SHP77 (cell line): ENCODE measurements at places on chromosomes 12 and 14.

DNA sequence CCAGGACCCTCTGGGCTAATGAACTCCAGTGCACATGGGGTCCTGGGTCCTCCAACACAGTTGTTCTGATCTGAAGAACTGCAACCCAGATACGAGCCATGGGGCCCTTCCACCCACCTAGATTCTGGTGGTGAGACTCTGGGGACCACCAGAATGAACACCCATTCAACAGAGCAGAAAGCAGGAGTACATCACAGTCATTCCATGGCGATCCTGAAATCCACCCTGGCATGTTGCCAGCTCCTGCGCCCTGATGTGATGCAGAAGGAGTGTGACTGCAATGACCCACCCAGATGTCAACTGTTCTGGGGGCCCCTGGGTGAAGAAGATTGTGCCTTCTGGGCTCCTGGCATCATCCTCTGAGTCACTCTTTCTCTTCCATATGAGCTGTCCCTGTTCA is 211.6 kb downstream of the KIF26A start:
- DNase-seq, result no peak

DNA sequence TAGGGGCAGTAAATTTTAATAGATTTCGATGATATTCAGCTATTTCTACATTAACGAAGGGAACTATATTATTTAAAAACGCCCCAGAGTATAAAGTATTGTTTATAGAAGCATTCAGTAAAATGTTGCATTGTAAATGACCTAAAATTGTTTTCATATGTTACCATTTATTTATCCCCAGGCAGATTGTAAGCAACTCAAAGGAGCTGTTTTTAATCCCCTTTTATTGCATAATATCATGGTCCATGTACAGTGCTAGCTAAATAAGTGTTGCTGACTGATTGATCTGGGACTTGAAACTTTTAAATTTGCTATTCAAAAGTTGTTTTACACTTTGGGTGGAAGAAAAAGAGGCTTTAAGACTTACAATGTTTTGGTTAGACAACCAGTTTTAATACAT is 199.0 kb upstream of the SLC38A2 start:
- DNase-seq, result no peak

- DNase-seq, result no peak
Observed at GRCh38 chr14:20802341-20803084, at the start of gene RNASE1. TSS of gene RNASE1 (minus strand) at chr14:20802844. CDS start at chr14:20802068, 776 bp downstream.

DNA sequence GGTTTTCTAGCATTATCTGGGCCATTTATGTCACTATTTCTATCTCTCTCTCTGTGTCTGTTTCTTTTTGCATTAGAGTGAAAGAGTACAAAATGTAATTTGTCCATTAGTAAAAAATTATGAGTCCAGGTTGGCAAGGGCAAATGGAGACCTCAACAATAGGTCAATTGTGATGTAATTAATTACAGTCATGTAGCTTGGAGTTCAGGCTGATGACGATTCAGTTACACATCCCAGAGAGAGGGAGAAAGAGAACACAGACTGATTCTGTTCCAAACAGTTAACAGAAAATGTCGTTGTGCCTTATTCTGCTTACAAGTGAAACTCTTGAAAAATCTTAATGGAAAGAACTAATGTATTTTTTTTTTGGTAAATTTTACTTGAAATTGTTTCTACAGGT is 83.3 kb downstream of the ATXN7L3B start:
- no peak for DNase-seq

DNA sequence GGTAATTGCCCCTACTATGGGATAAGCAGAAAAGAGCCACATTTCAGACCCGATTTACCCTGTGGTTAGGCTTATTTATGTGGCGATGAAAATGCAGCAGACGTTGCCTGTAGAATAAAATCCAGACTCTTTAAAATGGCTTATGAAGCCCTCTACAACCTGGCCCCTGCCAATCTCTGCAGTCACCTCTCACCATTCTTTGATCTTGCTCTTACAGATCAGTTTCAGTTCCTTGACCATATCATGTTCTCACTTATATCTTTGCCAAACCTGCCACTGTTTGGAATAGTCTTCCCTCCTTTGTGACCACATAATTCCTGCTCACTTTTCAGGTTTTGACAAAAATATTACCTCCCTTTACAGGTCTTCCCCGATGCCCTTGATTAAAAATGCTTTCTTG is 264.3 kb upstream of the GARIN6 start:
- DNase-seq, result no peak

DNA sequence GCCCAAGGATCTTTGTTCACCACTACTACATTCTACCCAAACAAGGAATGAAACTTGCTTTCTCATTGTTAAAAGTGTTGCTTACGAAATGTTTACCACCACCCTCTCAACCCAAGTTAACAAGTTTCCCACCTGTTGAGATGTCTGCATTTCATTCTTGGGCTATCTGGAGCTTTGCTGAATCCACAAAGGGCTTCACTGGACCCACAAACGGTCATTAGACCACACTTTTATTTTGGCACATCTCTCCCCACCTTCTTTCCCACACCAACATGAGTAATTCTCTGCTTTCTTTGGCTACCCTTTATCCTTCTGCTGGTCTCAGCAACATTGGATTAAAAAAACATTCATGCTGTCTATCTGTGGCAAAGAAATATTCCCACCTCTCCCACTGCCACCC is 78.0 kb downstream of the TMEM260 start:
- no peak for DNase-seq

DNA sequence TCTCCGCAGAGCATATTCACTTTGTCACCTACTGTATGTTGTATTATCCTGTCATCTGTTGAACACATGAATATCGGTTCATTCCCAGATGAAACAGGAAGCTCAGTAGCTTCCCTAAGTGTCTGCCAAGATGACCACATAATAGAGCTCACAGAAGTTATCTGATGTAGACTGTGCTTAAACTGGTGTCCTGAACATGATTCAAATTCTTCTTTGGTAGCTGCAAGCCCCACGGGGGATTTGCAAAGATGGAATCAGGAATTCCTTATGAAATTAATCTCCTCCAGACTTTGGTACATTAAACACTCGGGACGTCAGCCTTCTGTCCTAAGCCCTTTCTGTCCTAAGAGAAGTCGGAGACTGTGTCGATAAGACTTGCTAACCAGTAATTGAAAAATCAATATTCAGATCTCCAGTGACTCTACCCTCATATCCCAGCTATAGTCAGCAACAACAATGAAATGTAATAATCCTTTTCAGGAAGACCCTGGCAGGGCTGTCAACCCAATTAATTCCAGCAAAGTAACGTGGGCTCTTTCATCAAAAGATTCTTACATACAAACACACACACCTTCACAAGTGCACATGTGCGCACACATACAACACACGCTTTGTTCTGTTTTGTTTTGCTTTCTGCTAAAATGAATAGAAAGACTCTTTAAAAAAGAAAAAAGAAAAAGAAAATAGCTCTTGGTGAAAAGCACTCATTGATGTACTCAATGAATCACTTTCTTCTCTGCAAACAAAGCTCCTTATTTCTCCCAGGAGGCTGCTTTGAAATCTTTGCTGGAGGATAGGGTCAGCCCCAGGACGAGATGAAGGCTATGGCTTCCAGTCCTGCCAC is 127.2 kb downstream of the RIMBP2 start:
- DNase-seq, result no peak

DNA sequence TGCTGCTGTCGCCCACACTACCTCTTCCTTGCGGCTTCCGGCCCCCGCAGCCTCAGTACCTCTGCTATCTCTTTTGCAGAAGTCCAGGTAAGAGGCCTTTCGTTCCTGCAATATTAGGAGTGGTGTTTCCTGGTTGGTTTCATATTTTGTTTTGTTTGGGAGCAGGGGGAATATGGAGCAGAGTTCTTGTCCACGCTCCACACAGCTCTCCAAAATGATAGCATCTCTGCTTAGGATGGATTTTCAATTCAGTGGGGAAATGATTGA is 768 bp downstream of the OXA1L start:
- no peak for DNase-seq

GRCh38 chr14:70708717-70709570 is 67.2 kb downstream of the TTC9 start:
- DNase-seq, result no peak

- DNase-seq, result no peak
Observed at GRCh38 chr12:112217647-112218046, 92.3 kb downstream of the TRAFD1 start.

DNA sequence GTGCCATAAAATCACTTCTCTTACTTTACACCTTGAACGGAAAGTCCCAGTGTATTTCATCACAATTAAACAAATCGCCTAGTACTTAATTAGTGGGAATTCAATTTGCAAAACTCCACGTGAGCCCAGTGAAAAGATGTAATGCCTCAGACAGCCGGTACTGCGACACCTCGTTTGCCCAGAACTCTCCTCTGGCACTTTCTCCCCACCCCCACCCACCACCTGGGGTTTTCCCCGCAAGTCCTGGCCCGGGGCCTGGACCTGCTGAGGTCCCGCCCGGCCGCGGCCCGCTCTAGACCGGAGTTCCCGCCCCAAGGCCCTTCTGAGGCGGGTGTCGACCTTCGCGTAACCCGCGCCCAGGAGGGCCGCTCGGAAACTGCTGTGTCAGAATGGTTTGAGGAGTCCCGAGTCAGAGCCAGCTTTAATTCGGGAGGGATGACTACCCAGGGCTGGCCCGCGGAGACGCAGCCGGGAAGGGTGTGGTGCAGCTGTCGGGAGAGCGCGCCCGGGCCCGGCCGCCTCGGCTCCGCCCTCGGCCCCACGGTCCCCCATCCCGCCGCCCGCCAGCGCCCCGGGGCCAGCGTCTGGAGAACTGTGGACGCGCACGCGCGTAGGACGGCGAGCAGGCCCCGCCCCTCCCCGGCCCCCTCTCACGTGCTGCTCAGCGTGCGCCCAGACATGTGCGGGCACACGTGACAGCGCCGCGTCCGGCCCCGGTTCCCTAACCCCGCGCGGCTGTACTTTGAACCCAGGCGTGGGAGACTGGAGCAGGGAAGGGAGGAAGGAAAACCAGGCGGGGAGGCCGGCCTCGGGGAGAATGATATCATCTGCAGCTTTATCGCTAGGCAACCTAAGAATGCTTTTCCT is 10.8 kb downstream of the BHLHE41 start:
- peak; percentile 87 for DNase-seq
